ENCODE measurements at places on chromosomes 4 and X. TPM values are rescaled to one million over a fixed set of nuclear protein-coding genes. Genes with fewer than 3 reads are reported as not detected.

CLNK gene
- not detected for total RNA-seq

DSPP gene
- not detected for total RNA-seq

UGT2B11 gene
- total RNA-seq: not detected

CLTRN gene
- not detected for total RNA-seq

IL2 gene
- total RNA-seq: not detected

PCGF3 gene
- total RNA-seq: 124 TPM

NAT8L gene
- total RNA-seq: not detected

BMP3 gene
- not detected for total RNA-seq

PHKA1 gene
- total RNA-seq: 4.8 TPM

NAP1L2 gene
- 0.11 TPM for total RNA-seq

NAAA gene
- 287 TPM for total RNA-seq

TMPRSS11A gene
- not detected for total RNA-seq

TMEM31 gene
- not detected for total RNA-seq

CYLC1 gene
- not detected for total RNA-seq

WDFY3 gene
- 30.2 TPM for total RNA-seq

DNA sequence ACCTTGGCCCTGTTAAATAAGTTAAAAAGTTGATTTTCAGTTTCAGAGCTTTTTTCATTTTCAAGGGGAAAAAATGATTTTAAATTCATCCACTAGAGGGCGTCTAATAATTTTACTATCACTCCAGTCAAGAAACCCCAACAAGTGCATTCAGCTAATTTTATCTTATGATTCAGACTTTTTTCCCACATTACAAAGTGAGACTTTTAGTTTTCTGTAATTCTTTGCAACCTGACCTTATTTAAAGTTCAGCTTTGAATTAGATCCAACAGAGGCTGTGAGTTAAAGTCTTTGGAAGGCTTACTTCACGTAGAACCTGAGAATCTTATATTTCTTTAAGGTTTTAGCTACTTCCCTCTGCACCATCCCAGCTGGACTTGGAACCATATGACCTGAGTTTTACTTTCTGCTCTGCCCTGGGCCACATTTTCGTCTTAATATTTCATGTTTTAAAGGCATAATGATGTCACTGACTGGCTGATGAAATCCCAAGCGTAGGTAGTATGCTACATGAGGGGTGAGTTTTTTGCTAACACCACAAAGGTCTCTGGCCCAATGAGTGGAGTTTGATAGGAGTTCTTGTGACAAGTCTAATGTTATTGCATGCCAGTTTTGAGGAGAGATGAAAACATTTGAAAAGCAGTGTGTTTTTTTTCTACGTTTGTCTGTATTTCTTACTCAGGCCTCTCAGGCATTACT is 7.2 kb downstream of the GNRHR start:
- DNase-seq: no peak

DNA sequence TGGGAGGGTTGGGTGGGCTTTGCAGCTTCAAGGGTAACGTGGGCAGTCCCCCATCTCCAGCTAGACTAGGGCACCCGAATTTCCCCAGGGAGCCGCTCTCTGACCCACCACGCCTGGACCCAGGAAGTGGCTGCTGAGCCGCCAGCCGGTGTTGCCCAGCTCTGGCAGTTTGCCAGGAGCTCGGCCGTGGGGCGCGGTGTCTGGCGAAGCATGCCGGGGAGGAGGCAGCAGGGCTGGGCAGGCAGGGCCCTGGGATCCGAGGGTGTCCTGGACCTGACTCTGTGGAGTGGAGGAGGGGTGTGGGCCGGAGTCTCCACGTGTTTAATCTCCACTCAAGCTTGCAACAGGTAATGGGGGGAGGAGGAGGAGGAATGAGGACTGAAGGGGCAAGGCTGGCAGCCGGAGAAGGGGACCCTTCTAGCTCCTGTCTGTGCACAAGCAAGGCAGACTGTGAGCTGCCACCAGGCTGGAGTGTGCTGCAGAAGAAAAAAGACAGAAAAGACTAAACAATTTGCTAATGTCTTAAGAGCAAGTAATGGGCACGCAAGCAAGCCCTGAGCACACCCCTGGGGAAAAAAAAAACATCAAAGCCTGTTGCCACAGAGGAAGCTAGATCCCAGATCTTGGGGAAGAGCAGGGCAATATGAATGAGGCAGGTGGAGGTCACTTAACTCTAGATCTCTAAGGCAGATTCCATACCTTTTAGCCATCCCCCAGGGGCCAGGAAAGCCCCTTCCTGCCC is 2.4 kb downstream of the LONRF3 start:
- DNase-seq: no peak

DNA sequence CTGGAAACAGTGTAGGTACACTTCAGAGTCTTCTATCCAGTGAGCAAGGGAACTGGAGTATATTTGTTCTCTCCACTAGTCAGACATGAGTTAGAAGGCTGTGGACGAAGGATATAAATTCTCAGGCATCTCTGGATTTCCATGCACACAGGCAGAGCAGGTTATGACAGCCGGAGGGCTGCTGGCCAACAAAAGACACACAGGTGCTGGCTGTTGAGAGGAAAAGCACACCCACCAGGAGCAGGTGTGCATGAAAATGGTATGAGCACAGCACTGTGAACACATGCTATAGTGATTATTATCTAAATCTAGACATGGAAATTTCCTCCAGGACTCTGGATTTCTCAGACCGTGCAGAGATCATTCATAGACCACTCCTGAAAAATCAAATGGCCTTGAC is 444.7 kb upstream of the RPS6KA3 start:
- DNase-seq: no peak

GRCh38 chrX:154494715-154495114 is 4.3 kb upstream of the SLC10A3 start:
- DNase-seq: no peak

GRCh38 chr4:110172972-110173371 is 25.4 kb downstream of the ELOVL6 start:
- no peak for DNase-seq

DNA sequence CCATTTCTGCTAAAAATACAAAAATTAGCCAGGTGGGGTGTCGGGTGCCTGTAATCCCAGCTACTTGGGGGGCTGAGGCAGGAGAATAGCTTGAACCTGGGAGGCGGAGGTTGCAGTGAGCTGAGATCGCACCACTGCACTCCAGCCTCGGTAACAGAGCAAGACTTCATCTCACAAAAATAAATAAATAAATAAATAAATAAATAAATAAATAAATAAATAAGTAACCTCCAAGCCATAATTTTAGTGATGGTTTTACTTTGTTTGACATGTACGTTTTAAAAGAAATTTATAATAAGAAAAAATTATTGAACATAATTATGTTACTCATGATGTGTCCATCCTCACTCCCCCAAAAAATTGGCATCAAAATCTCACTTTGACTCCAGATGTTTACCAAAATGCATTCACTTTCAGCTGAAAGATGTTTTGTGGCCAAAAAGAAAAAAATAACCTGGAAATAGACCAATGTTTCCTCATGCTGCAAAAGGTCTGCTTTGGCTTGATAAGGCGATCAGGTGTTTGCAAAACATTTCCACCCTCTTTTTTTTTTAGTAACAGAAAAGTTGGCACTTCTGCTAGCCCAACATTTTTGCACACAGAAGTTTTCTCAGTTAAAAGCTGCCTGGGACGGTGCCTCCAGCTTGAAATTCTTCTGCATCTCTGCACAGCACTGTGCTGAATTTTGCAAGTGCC is 42.2 kb upstream of the DHRSX start:
- DNase-seq: no peak

GRCh38 chrX:56733459-56734046 is 4.5 kb downstream of the NBDY start:
- peak; percentile 83 for DNase-seq

- no peak for DNase-seq
These were observed 5.1 kb upstream of the ARL13A start for GRCh38 chrX:100964362-100964761.

DNA sequence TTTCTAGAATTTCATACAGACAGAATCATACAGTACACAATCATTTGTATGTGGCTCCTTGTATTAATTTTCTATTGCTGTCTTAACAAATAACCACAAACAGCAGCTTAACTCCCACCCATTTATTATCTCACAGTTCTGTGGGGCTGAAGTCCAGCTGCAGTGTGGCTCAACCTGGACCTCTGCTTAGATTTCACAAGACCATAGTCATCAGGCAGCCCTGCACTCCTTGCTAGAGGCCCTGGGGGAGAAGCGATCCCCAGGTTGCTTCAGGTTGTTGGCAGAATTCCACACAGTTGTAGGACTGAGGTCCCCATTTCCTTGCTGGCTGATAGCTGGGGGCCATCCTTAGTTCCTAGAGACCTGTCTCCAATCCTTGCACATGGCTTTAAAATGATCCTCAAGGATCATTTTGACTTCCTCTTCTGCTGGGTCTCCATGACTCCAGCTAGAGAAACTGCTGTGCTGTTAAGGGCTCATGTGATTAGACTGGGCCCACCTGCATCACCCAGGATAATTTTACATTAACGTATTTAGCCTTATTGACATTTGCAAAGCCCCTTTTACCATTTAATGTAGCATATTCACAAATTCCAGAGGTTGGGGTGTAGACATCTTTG is 60.9 kb upstream of the SMAD1 start:
- DNase-seq: no peak

GRCh38 chr4:7782783-7783182 is 156.9 kb downstream of the AFAP1 start:
- no peak for DNase-seq

GRCh38 chr4:147538711-147539110 is 57.8 kb downstream of the EDNRA start:
- DNase-seq: no peak

- DNase-seq: no peak
These were observed 43.8 kb upstream of the GPR173 start for GRCh38 chrX:53004811-53005210.

- DNase-seq: no peak
These were observed 19.7 kb upstream of the FHIP1A start for GRCh38 chr4:151389311-151389710.

DNA sequence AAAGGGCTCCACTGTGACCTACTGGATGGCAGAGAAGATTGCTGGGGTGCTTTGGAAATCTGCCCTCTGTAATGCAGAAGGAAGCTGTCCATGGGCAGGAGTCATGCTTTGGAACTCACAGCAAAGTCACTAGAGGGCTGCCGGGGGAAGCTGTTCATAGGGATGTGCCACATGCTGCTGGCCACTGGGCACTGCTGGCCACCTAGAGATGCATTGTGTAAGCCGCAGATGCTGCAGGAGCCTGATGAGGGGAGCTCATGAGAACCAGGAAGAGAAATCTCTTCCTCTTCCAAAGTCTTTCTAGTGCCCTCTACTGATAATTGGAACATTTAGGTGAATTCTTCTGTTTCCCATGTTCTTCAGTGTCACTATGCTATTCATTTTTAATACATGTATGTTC is 31.2 kb upstream of the UXT start:
- no peak for DNase-seq

GRCh38 chrX:132751063-132751690 is 207.3 kb downstream of the HS6ST2 start:
- no peak for DNase-seq

DNA sequence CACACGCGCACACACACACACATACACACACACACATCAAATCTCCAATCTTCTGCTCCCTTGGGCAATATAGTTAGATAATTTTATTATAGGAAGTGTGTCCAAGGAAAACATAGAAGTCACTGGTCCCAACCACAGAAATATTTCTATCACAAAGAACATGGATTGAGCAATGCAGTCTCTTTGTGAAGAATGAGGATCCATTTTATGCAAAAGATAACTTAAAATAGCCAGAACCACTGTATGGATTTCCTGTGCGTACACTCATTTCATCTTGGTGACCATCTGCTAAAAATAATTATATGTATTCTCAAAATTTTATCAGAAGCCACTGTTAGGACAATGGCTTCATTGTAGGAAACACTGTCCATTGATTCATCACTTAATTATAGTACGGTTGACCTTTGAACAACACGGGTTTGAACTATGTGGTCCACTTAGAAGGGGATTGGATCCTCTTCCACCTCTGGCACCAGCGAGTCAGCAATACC is 169.6 kb upstream of the MXRA5 start:
- DNase-seq: no peak

- DNase-seq: no peak
These were observed 28.9 kb downstream of the MAOB start for GRCh38 chrX:43853225-43853828.

DNA sequence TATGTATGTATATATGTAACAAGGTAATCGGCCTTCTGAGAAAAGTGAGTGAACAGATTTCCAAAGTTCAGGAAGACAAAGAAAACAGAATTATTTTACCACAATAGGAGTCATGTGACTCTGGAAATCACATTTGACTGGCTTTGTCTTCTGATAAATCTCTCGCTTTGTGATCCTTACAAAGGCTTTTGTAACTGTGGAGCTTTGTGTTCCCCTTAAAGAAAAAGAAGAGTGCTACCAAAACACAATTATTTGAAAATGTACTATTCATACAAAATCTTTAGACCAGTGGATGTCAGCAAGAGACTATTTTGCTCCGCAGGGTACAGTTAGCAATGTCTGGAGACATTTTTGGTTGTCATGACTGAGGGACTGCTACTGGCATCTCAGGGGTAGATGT is 238.8 kb downstream of the LDB2 start:
- no peak for DNase-seq

- DNase-seq: no peak
These were observed 112.4 kb downstream of the EGF start for GRCh38 chr4:110025056-110025455.

DNA sequence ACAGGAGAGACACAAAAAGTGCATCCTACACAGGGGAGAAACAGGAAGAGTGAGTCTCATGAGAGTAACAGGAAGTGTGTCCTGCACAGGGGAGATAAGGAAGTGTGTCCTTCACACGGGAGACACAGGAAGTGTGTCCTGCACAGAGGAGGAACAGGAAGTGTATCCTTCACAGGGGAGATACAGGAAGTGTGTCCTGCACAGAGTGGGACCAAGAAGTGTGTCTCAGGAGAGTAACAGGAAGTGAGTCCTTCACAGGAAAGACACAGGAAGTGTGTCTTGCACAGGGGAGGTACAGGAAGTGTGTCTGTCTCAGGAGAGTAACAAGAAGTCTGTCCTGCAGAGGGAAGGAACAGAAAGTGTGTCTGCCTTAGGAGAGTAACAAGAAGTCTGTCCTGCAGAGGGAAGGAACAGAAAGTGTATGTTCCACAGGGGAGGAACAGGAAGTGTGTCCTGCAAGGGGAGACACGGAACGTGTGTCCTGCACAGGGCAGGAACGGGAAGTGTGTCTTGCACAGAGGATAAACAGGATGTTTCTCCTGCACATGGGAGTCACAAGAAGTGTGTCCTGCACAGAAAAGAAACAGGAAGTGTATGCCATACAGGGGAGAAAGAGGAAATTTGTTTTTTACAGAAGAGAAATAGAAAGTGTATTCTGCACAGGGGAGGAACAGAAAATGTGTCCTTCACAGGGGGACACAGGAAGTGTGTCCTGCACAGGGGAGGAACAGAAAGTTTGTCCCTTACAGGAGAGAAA is 102.0 kb downstream of the ARSF start:
- no peak for DNase-seq
